ENCODE measurements at places on chromosomes 7 and 10. TPM values are rescaled to one million over a fixed set of nuclear protein-coding genes. Genes with fewer than 3 reads are reported as not detected.

DNA sequence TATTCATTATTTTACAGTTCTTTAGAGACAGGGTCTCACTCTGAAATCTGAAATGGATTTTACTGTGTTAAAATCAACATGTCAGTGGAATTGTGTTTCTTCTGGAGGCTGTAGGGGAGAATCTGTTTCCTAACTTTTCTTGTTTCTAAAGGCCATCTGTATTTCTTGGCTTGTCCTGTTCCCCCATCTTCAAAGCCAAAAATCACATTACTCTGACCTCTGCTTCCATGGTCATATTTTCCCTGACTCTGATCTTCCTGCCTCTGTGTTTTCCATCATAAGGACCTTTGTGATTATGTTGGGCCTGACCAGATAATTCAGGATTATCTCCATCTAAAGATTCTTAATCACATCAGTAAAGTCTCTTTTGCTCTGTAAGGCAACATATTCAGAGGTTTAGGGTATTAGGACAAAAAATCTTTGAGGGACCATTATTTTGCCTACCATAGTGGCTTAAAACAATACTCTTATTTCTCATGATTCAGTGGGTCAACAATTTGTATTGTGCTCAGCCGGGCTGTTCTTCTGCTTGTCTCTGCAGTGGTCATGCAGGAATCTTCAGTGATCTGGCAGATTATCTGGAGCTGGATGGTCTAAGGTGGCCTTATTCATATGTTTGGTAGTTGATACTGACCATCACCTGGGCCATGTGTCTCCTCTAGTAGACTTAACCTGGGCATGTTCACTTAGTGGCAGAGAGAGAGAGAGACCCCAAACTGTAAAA is 5.7 kb downstream of the ANLN start:
- DNase-seq = no peak

DNA sequence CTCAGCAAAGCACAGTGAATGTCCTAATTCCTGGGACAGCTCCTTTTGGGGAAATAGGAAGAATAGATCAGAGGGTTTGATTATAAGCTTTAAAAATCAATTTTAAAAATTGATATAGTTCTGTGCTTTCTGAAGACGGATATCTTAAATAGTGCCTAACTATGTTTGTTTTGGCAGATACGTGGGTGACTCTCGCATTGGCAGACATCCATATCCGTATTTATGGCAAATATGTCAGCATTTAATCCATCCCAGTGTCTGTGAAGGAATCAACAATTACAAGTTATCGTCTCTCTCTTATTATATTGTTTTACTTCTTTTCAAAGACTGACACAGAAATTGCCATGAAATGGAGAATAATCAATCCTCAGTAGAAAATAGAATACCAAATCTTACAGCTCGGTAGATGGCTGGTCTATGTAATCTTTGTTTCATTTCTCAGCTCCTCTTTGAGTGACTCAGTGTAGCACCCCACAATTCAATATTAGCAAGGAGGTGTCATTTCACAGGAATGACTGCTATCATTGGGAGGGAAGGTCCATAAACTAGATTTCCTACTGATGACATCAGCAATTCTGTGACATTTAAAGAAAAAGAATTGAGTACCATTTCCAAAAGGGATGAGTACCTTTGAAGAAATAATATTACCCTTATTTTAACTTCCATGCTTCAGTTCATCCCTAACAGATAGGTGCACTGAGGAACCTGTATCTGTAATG is 186.4 kb upstream of the NFE2L3 start:
- DNase-seq = no peak

- no peak for DNase-seq
Observed at GRCh38 chr10:131674130-131674529, 226.7 kb upstream of the PPP2R2D start.

DNA sequence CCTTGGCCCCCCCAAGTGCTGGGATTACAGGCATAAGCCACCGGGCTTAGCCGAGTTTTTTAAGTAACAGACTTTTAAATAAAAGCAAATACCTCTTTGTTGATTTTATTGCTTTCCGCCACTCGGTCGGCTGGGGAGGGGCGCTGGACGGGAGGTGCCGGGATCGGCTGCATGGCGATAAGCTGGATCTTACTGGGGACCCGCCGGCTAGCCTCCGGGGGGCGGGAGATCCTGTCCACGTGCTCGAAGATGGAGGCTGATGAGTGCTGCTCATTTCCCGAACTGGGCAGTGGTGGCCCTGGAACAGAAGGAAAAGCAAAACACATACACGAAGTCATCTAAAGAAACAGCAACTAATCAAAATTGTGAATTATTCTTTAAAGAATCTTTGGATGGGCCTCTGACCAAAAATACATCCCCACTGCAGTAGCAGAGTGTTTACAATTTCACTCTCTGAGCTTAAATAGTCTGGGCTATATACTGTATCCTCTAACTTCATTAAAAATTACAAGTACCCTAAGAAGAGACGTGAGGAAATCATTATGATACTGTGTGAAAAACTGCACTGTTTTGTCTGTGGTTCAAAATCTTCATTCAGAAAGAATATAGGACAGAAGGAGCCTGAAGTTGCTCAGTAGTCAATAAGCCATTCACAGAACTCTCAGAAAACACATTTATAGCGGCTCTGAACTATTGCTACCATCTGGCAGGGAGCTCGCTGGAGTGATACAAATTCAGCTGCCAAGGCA is 73.2 kb upstream of the ATP6V0A4 start:
- DNase-seq = no peak

GRCh38 chr7:82542665-82543064 is 99.1 kb upstream of the CACNA2D1 start:
- no peak for DNase-seq

DNA sequence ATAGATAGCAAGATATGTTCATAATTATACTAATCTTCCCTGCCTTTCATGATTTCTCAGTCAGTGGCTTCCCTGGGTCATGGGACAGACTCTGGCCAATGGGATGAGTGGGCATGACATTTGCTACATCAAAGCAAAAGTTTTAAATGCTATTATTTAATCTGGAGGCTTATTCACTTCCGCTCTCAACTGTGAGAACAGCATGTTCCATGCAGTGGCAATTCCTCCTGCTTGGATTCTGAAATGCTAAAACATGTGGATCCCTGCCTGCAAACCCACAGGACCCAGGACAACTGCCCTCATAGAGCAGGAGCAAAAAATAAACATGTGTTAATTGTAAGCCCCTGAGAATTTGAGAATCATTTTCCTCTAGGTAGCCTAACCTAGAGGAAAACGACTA is 1412.4 kb upstream of the CELF2 start:
- no peak for DNase-seq

- no peak for DNase-seq
Observed at GRCh38 chr7:5629941-5630340, 151.5 kb downstream of the RNF216 start.

GRCh38 chr10:77358656-77359055 is 279.0 kb downstream of the KCNMA1 start:
- DNase-seq = no peak

GRCh38 chr10:30056281-30056680 is 3.1 kb downstream of the JCAD start:
- no peak for DNase-seq

DNA sequence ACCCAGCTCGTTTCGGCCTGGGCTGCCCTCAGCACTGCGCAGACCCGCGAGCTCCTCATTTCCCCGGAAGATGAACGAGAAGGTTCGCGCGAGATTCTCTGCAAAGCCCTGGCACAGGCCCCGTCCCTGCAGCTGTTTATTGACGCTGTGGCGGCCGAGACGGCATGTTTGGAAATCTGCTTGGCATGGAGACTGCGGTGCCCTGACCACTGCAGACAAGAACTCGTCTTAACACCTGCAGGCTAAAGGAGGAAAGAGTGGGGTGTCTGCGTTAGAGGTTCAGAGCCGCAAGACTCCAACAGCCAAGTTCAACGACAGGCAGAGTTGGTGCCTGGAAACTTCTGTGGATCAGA is 125.6 kb downstream of the DNAJB6 start:
- DNase-seq = no peak

DNA sequence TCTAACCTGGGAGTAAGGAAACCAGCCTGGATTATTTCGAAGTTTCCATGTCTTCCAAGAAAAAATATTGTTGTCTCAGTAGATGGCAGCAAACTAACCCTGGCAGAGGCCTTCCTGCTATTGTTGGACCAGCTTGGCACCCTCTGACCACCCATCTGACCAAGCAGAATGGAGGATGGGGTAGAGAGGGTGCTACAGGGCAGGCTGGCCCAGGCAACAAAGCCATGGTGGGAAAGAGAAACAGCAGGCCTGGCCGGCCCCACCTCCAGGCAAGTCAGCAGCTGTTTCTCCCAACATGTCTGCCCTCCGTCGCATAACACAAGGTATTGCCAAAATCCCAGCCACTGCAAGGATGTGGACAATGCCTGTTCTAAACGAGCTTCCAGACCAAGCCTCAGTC is 95.0 kb downstream of the FAM53B start:
- no peak for DNase-seq

DNA sequence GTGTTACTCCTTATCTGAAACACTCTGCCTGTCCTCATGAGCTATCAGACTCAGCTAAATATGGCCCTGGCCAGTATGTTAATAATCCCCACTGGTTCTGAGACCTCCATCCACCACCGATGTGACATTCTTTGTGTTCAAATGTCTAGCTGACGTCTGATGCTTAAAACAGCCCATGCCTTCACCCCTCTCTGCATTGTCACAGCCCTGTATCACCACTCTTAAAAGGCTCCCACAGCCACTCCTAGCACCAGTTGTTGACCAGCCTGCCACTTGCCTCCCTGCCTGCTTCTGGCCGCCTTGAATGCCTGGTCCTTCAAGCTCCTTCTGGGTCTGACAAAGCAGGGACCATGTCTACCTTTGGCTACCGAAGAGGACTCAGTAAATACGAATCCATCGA is at the start of gene LMOD2:
Gene LMOD2, plus strand, starts transcription at position 253 of the 400 bp plus-strand sequence. Its CDS starts 98 bp downstream, at position 351.
- DNase-seq = no peak

- DNase-seq = no peak
Observed at GRCh38 chr7:142554560-142555532, 194.4 kb upstream of the PRSS1 start.

DNA sequence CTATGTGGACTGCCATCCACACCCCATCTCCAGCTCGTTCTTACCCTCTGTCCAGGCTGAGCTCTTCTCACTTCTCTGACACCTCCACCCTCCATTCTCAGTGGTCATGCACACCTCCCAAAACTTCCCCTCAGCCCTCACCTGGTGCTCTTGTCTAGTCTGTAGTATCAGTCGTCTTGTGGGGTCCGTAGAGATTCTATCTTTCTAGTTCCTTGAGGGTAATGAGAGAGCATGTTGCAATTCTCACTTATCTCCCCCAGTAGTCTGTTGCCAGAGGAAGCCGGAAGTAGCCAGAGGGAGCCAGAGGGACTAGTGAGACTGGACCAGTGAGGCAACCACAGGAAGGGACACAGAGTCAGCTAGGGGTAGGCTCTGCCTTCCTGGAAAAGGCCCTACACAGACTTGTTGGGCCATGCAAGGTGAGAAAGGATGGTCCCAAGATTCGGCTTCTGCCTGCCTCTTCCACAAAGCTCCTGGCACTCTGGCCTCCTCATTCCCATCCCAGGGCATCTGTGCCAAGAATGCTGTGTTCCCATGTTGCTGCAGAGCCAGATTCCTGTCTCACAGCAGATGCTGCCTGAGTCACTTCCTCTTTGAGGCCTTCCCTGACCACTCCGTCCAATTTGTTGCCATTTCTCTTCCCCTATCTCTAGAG is 50.6 kb upstream of the DUSP5 start:
- no peak for DNase-seq

GRCh38 chr10:114573330-114574045 is 84.6 kb downstream of the ABLIM1 start:
- DNase-seq = no peak

- DNase-seq = no peak
Observed at GRCh38 chr7:157234271-157234670, 95.5 kb downstream of the UBE3C start.

DNA sequence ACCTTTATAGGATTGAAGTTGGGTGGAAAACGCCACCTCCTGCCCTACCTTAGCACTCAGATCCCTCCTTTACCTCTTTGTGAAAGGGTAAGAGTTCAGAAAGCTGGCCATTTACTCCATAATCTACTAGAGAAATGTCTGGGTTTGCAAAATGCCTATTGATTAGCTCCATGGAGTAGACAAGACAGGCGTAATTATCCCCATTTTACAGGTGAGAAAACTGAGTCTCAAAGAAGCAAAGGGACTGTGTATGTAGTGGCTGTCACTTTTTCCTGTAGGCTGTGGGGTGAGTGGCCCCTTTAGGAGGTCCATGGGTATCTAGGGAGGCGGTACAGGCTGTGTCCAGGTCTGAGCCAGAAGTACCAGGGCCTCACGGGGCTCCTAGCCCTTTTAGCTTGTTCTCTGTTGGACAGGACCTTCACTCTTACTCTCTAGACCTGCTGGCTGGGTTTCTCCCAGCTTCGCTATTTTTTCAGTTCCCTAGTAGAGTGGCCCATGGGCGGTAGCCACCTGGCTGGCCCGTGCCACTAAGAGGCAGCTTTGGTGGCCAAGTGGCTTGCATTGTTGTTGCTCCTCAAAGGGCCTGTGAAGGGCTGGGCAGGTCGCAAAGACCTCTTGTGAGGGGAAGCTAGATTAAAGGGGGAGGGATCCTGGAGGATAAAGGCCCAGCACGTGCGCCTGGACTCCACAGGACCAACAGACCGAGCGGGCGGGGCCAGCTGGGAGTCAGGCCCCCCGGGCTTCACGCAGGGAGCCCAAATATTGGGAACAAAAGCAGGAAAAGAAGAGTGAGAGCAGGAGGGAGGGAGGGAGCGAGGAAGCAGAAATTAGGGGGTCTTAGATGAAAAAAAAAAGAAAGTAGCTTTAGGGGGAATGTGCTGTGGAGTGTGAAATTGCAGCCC is 4.7 kb upstream of the PAX2 start:
- no peak for DNase-seq

- no peak for DNase-seq
Observed at GRCh38 chr7:8251195-8251594, 10.8 kb downstream of the ICA1 start.

GRCh38 chr7:27315066-27315465 is 72.5 kb downstream of the EVX1 start:
- DNase-seq = no peak

- no peak for DNase-seq
Observed at GRCh38 chr10:2852574-2853323, 214.6 kb upstream of the PFKP start.

Gene NEUROD6
- total RNA-seq = not detected

Gene MRPS17
- 11.5 TPM for total RNA-seq

Gene AGR2
- total RNA-seq = 297 TPM

Gene MKI67
- total RNA-seq = 40.8 TPM

Gene NRG3
- not detected for total RNA-seq

Gene CCDC3
- 2.2 TPM for total RNA-seq

Gene ZNF680
- total RNA-seq = 6.2 TPM

Gene MMRN2
- 1.1 TPM for total RNA-seq

Gene AASS
- total RNA-seq = 10.0 TPM

Gene LBX1
- not detected for total RNA-seq

Gene INHBA
- total RNA-seq = 1.00 TPM

Gene SCART1
- total RNA-seq = 1.6 TPM

Data from transverse colon (tissue), 4 donors.